NCI-H187 (cell line): ENCODE measurements at places on chromosomes 2 and 18.

GRCh38 chr2:75431763-75432162 lies 129.0 kb downstream of the EVA1A start:
- DNase-seq, result no peak

DNA sequence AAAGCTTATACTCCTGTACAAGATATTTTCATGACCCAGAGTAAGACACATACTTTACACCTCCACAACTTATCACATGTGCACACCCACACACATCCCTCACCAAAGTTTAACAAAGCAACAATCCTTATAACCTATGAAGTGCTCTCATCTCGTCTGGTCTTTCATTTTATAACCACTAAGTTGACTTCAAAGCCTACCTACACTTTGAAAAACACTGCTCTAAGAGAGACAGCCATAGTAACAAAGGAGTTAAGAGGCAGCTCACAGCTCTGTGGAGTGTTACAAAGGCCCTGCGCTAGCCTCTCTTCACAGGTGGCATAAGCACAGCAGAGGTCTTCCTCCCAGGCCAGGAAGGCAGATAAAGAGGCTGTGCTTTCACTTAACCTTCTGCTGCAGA lies 69.7 kb upstream of the TMEM200C start:
- no peak for DNase-seq

DNA sequence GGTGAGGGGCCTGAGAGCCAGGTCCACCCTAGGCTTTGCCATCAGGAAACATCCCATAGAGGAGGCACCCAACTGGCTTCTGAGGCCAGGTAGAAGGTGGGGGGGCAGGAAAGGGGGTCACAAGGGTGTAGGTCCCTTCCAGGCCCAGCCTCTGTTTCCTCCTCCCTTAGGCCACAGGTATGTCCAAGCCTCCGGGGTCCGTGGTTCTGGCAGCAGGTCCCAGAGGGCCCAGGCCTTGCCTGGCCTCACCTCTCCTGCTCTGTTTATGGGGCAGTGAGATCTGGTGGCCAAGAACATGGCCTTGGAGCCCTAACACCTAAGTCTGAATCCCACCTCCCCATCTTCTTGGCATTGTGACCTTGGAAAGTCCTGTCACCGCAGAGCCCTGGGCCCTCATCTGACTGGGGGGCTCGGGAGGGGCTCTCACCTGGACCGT lies 21.6 kb upstream of the GPR17 start:
- no peak for DNase-seq

- no peak for DNase-seq
Measured at GRCh38 chr2:127079358-127079920, 27.5 kb downstream of the BIN1 start.

DNA sequence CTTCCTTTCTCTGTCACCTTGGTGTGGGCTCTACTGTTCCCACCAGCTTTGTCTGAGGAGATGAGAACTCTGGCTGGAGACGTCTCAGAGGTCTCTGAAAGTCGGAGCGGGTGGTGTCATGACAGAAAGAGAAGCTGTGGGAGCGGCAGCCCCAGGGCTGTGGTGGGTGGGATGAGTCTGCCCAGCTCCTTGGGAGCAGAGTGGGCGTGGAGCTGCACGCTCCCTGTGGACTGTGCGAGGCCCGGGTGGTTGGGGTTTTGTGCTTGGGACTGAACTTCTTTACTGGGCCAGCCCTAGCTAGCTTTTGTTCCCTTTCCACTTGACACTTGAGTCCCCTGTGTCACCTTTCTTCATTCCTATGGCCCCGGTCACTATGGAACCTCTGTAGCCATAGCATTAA lies 10.4 kb downstream of the TOGARAM2 start:
- no peak for DNase-seq

DNA sequence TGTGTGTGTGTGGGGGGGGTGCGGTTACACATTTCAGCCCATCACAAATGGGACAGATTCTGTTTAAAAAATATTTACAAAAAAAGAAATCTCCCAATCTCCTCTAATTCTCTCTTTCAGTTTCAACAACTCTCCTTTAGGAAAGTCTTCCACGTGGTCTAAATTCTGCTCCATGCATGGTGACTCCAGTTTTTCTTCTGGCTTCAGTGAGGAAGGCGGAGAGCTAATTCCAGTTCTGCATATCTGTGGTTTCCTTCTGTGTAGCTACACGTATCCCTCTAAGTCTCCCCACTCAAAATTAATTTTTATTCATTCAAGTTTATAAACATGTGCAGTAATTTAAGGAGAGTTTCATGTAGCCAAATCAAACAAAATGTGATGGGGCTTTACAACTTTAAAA lies 111.6 kb downstream of the SLC4A3 start:
- no peak for DNase-seq

DNA sequence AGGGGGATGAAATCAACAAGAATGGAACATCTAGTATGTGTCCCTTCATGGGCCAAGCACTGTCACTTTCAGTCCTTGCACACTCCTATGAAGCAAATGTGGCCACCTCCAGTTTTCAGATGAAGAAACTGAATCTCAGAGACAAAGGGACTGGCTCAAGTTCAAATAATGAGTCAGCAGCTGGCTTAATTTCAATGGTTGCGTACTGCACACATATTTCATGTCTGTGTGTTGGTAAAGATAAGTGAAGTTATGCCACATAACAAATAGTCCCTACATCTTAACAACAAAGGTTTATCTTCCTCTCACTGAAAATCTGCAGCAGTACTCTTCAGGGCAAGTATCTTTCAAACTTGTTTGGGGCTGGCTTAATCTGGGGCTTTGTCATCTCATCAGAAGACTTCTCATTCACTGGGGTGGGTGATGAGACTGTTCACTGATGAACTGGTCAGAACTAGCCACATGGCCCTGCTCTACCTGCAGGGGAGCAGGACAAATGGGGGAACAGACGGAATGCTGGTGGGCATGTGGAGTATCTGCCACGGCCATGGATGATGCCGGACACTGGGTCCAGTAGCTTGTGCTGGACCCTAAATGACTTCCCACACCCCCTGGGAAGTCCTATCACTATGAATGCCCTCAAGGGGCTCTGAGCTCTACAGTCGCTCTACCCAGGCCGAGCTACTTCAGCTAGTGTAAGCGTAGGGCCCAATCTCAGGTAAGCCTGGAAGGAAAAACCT lies 263.2 kb downstream of the CYP26B1 start:
- DNase-seq, result no peak

DNA sequence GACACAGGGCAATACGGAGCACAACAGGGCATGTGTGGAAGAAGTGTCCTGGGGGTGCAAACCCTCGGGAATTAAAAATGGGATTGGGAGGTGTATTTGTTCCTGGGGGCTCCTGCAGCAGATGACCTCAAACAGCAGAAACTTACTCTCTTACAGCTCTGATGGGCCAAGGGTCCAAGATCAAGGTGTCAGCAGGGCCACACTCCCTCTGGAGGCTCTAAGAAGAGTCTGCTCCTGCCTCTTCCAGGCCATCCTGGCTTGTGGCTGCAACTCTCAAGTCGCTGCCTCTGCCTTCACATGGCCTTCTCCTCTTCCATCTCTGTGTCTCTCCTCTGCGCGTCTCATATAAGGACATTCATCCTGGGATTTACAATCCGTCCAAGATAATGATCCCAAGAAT lies 12.4 kb upstream of the SPATA3 start:
- no peak for DNase-seq

DNA sequence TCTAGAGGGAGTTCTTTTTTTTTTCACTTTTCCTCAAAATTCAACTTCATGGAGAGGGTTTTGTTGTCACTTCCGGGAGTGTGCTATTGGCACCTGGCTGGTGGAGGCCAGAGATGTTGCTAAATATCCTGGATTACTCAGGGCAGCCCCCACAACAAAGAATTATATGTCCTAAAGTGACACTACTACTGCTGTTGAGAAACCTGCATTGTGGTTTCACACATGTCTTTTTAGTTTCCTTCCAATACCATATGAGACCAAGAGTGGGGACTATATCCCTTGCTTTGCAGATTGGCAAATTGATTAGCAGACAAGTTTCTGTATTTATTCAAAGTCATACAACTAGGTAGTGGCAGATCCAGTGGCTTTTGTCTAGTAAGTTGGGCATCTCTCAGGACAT lies 826.8 kb downstream of the TRIB2 start:
- DNase-seq, result no peak

GRCh38 chr2:134231965-134232340 lies 21.9 kb upstream of the MGAT5 start:
- no peak for DNase-seq

- DNase-seq, result no peak
Measured at GRCh38 chr2:171345971-171346722, 87.6 kb downstream of the METTL8 start.
